ENCODE measurements at places on chromosomes 16 and 17.

DNA sequence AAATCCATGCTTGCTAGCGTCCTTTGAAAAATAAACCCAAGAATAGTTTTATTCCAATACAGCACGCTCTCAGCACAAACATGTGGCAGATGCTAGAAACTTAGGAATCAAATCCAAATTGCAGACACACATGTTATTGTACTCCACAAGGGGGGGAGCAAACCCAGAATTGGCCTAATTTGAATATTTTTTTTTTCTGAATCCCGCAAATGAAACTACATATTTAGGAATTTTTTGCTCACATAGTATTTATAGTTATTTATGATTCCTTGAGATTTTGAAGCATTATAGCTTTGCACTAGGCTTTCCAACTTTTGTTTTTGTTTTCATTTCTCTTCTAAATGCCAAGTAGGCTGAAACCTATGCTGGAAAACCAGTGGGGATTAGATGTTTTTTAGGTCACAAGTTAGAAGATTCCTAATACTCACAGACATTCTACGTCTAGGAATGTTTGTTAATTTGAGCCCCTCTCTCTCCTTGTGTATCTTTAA, 59.3 kb upstream of the CDH11 start:
- no peak for DNase-seq

GRCh38 chr17:64460955-64461354, 12.0 kb downstream of the MILR1 start:
- DNase-seq = no peak

- DNase-seq = no peak
Measured at GRCh38 chr17:17736205-17737183, 55.2 kb downstream of the RAI1 start.

- no peak for DNase-seq
Measured at GRCh38 chr17:21400816-21401593, 24.8 kb downstream of the KCNJ12 start.

GRCh38 chr17:39863918-39864746, at the start of gene IKZF3:
Gene IKZF3, minus strand, starts transcription at chr17:39864312. Its CDS starts 186 bp downstream, at chr17:39864126.
- no peak for DNase-seq

- DNase-seq = no peak
Measured at GRCh38 chr17:36870720-36870999, 66.6 kb upstream of the LHX1 start.

- no peak for DNase-seq
Measured at GRCh38 chr17:39173080-39173479, 7.1 kb upstream of the ARL5C start.

- no peak for DNase-seq
Measured at GRCh38 chr16:82772215-82772614, 145.4 kb downstream of the CDH13 start.

- no peak for DNase-seq
Measured at GRCh38 chr17:27808628-27809027, 8.3 kb upstream of the NOS2 start.

- no peak for DNase-seq
Measured at GRCh38 chr17:2398655-2399571, 1.9 kb downstream of the MNT start.

Data from NCI-H187 treated with DMSO at 0.1 percent for 48 hours (cell line).